ENCODE measurements at places on chromosomes 3 and 15. TPM values are rescaled to one million over a fixed set of nuclear protein-coding genes. Genes with fewer than 3 reads are reported as not detected.

- DNase-seq, result no peak
These were observed 85.7 kb downstream of the CRYGS start for GRCh38 chr3:186458306-186459107.

GRCh38 chr15:31448635-31448979 lies 122.0 kb downstream of the KLF13 start:
- DNase-seq, result no peak

DNA sequence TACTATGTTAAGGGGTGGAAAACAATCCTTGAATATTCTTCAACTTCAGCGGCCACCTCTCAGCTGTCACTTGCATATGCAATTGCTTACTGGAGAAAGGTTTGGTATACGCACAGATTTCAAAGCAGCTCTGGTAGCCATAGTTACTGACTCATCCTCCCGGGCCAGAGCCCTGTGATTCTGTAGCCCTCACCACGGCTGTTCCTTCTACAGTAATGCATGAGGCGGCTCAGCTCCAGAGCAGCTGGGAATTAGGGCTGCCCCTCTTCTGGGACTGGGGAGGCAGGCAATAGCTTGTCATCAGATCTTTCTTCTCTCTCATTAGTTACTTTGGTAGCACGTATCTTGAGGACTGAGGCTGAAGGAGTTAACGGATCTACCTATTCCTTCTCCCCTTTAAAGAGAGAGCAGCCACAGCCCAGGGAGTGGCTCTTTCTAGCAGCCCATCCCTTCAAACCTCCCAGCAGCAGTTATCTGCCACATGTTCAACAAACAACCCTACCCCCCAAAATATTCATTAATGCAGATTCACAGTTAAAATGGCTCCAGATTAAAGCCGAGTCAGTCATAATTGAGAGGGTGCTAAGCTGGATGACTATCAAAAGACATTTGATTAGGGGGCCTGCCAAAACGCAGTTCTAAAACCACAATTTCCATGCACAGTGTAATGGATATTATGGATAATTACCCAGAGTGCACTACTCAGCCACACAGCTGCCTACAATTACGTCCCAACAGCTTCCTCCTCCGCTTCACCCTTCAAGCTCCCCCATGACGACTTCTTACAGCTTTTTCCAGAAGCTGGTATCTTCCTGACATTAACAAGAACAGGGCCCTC lies 54.7 kb downstream of the ETV5 start:
- no peak for DNase-seq

- DNase-seq, result peak; percentile 60
These were observed 28.0 kb downstream of the OSBPL10 start for GRCh38 chr3:31953091-31953490.

DNA sequence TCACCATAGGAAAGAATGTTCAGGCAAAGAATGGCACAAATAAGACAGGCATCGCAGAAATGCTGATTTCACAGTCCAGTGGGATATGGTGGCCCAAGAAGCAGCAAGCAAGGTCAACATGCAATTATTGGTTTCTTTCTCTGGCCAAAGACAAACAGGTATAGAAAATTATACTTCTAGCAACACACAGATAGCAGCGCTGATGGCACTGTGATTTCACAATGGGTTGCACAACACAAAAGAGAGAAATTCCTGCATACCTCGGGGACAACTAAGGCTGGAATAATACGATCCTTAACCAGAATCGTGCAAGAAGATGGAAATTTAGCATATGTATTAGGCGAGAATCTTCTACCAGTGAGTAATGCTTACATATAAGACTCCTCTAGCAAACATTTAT lies 76.3 kb upstream of the NR2F2 start:
- no peak for DNase-seq

The CDCP1 gene
- not detected for total RNA-seq

Data from B cell (primary cell).